ENCODE measurements at places on chromosomes 5 and 9. TPM values are rescaled to one million over a fixed set of nuclear protein-coding genes. Genes with fewer than 3 reads are reported as not detected.

Gene OSMR
- total RNA-seq = 73.0 TPM

Gene FIBCD1
- total RNA-seq = 17.5 TPM

Gene C8G
- not detected for total RNA-seq

Gene TSSK1B
- 0.15 TPM for total RNA-seq

Gene NRG2
- total RNA-seq = 0.73 TPM

Gene ZFP37
- 3.0 TPM for total RNA-seq

Gene ADAMTS16
- total RNA-seq = 0.17 TPM

Gene SV2C
- not detected for total RNA-seq

Gene KCNMB1
- total RNA-seq = not detected

Gene NUTM2F
- total RNA-seq = not detected

Gene PTGDS
- 36.7 TPM for total RNA-seq

Gene GABRA6
- total RNA-seq = not detected

Gene CBY3
- not detected for total RNA-seq

Gene IFNE
- 11.2 TPM for total RNA-seq

Gene NMUR2
- not detected for total RNA-seq

Gene ZNF354C
- total RNA-seq = 7.9 TPM

Gene TMC1
- not detected for total RNA-seq

Gene LHX3
- total RNA-seq = under 0.01 TPM

Gene NDST1
- total RNA-seq = 63.0 TPM

Gene C5orf52
- not detected for total RNA-seq

Gene AFAP1L1
- 5.1 TPM for total RNA-seq

Data from smooth muscle cell of trachea (primary cell).